ENCODE measurements at places on chromosomes 6 and 20.

GRCh38 chr20:26209171-26209941 lies 512.7 kb upstream of the ZNF337 start:
- DNase-seq = no peak

- no peak for DNase-seq
Measured at GRCh38 chr6:145829950-145830349, 15.4 kb upstream of the FBXO30 start.

- no peak for DNase-seq
Measured at GRCh38 chr6:34521463-34522285, 34.5 kb downstream of the SPDEF start.

- no peak for DNase-seq
Measured at GRCh38 chr20:17662333-17663039, 19.6 kb downstream of the RRBP1 start.

DNA sequence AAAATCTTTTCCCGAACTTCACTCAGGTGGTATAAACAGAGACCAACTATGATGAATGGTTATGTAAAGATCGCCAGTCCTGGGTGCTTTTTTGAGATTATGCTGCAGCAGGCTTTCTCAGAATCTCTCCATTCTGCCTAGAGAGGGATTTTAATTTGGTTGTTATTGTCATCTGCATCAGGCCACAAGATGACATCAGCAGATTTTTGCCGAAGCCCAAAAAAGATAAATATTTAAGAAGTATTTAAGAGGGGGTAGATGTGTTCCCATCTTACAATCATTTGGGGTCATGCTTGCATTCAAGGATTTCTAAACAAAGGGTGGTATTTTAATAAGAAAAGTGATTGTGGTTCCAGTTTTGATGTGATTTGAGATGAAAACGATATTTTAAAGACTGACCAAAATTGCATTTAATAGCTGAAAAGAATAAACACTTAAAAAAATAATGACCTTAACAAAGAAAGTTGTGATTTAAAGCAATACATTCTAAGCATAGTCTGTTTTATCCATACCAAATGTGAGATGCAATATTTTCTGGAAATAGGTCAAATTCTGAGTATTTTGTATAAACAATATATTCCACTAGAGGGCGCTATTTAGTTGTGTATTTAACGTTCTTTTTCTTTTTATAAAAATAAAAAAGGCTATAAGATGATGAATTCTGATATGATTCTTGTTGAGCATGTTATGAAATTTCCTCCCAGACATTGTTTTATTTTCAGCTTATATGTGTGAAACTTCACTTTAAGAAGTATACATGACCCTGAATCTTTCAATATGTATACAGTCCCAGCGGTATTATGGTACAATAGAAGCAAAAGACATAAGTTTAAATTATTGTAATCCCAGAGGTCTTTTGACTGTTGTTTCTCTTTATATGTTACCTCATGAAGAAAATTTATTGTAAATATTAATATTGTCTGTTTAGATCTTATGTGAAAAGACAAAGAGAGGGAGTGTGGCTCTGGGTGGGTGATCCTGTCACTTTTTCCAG lies 51.0 kb upstream of the ZFP64 start:
- peak; percentile 12 for DNase-seq

DNA sequence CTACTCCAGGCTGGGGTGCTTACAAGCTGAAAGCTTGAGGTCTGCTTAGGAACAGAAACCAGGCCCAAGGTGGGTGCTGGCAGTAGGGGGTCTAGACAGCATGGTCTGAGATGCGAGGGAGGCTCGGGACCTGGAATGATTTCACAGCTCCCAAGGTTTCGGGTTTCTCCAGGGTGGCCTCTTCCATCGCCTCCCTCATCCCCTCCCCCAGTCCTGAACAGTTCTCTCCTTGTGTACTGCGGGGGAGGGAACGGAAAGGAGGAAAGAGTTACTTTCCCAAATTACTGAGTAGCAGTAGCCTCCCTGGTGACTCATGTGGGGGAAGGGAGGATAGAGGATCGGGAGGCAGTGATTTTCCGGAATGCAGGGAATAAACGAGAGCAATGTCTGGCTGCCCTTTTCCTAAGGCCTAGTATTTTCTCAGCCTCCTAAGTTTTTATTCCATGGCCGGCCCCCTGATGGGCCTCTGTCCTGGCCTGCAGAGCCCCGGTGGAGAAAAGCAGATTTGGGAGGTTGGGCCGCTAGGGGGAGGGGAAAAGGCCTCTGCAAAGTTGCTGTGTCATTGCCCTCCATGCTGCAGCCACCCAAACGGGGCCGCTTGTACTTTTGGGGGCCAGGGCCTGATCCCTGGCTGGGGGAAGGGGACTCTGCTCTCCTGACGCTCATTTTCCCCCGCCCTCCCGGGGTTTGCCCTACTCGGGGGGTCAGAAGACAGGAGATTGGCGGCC lies 1.5 kb downstream of the BRD2 start:
- peak; percentile 80 for DNase-seq

GRCh38 chr20:10596710-10597121 lies 77.1 kb downstream of the JAG1 start:
- no peak for DNase-seq

GRCh38 chr6:41504466-41505121 lies 41.6 kb upstream of the FOXP4 start:
- no peak for DNase-seq

- no peak for DNase-seq
Measured at GRCh38 chr20:14951105-14951504, 613.7 kb upstream of the FLRT3 start.

- DNase-seq = no peak
Measured at GRCh38 chr6:20481281-20481680, 53.0 kb upstream of the CDKAL1 start.

DNA sequence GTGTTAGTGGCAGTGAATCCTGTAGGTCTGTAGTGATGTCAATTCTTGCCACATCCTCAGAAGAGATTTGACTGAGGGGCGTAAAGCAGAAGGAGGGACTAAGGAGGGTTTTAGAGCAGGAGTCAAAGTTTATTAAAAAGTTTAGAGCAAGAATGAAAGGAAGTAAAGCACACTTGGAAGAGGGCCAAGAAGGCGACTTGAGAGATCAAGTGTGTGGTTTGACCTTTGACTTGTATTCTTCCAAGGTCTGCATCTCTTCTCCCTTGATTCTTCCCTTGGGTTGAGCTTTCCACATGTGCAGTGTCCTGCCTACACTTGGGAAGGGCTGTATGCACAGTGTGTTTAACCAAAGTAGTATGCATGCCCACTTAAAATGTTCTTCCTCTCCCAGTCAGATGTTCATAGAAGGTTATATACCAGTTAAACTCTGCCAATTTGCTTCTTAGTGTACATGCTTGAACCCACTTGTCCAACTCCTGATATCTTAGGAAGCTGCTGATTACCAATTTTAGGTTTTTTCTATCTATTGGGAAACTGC lies 627.6 kb downstream of the MMUT start:
- no peak for DNase-seq

- DNase-seq = no peak
Measured at GRCh38 chr20:63860325-63861051, 810 bp upstream of the ABHD16B start.

DNA sequence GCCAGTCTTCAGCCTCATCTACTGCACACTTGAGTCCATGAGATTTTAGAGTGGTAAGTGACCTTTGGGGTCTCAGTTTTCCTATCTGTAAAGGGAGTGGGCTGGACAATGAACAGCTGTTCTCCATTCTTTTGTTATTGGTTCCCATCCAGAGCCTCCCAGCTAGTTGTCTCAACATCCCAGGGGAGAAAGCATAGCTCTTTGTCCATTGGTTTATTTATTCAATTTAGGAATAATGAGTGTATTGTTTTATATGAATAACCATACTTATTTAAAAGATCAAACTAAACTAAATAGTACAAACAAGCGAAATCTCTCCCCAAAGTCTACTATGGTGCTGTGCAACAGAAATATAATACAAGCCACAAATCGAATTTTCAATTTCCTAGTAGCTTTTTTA lies 13.7 kb downstream of the PIGT start:
- no peak for DNase-seq

DNA sequence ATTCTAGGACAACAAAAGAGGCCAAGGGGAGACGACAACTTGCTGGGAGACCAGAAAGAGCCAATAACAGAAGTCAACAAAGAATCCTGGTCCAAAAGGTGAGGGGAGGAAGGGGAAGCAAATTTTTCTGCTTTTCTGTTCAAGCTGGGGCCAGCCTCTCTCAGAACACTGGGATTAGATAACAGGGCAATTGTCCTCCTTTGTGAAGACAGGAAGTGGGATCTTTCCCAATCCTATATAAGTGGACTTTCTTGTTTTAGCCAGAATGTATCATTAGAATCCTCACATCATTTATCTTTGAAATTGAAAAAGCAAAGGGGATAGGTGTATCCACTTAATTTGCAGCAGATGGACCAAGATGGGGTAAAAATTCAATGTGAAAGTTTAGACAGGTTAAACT lies 101.2 kb upstream of the COL21A1 start:
- no peak for DNase-seq

DNA sequence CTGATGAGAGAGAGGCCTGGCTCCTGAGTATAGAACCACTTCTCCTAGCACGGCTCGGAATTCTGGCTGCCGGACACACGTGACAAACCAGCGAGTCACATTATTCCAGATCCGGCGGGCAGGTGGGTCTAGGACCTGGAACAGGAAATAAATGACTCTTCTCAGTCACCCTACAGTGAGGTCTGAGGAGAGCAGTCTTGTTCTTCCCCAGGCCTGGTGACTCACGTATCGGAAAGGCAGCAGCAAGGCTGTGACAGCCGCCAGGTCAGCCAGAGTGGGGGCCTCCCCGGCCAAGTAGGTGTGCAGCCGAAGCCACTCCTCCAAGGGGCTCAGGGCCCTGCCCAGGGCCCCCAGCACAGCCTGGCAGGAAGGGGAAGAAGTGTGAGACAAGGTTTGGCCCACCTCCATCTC lies 2.8 kb downstream of the VARS1 start:
- DNase-seq = no peak

DNA sequence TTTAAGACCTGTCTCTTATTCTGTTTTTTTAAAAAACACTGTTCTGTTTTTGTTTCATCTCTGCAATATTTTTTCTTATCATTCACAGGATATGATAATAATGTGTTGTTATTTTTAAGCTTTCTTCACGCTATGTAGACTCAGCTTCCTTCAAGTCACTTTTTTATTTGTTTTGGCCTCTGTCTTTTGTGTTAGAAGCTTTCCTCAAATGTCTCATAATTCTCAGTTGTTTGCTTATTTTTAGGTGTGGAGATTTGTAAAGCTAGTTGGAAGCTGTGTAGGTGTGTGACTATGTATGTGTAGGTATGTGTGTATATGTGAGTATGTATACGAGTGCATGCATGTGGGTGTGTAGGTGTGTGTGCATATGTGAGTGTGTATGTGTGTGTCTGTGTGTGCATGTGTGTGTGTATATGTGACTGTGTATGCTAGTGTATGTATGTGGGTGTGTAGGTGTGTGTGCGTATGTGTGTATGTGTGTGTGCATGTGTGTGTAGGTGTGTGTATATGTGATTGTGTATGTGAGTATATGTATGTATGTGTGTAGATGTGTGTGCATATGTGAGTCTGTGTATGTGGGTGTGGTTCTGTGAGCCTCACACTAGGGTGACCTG lies 16.3 kb upstream of the VEGFA start:
- no peak for DNase-seq

GRCh38 chr6:38805692-38806091 lies 90.6 kb downstream of the DNAH8 start:
- no peak for DNase-seq

DNA sequence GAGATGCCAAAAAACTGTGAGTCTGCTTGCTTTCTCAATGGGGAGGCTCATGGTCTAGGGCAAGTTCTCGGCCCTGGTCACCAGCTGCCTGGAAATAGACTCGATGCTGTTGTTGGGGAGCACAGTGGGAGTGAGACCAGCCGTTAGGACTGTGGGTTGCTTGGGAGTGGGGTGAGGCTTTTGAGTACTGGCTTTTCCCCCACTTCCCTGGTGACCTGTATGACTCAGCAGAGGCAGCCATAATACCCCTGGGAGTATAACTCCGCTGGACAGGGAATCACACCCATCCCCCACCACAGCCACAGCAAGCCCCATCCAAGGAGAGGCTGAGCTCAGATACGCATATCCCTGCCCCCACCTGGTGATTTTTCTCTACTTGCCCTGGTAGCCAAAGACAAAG lies 48.9 kb upstream of the OGFRL1 start:
- no peak for DNase-seq

DNA sequence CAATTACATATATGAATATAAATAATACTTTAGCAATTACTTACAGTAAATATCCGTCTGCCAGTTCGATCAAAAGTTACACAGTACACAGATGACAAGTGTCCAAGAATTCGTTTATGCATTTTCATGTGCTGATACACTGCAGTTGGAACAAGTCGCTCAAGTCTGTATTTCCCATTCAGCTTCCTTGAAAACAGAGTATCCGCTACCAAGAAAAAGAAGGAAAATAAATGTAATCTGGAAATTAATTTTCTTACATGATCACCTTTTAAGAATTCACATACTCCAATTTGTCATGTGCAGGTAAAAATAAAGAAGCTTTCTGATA lies 35.3 kb downstream of the PHIP start:
- DNase-seq = no peak

- peak; percentile 15 for DNase-seq
Measured at GRCh38 chr20:17972121-17972520, 3.3 kb downstream of the MGME1 start.

DNA sequence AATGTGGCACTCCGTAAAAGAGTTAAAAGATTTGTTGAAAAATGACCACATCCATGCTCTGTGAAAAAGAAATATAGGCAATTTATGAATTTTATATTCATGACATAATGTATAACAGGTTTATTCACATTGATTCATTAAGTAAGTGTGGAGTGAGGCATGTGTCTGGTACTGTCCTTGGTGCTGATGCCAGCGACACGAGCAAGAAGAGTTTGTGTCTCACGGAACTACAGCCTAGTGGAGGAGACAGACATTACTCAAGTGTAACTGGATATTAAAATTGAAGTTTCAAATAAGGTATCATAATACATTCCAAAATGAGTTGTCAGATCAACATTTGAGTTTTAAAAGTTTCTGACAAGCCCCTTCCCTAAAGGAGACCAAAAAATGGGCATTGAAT lies 158.2 kb upstream of the PRND start:
- DNase-seq = no peak

- no peak for DNase-seq
Measured at GRCh38 chr6:98380589-98380988, 453.8 kb upstream of the POU3F2 start.

DNA sequence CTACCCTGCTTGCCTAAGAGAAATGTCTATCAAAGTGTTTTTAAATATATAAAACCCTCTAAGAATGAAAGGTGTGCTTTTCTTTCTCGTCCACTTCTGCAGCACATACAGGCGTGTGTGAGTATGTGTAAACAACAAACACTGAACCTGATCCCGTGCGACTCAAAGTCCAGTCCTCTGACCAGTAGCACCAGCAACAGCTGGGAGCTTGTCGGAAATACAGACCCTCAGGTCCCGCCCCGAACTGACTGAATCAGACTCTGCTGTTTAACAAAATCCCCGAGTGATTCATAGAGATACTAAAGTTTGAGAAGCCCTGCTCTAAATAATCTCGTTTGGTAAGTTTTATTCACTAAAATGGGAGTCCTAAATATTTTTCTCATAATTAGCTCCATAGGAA lies 208.0 kb upstream of the KCNQ5 start:
- no peak for DNase-seq

All from NCI-H345 (cell line).